Stimulated activated CD4-positive, alpha-beta T cell treated with anti-CD3 and anti-CD28 coated beads, TNF-alpha, amount 100 ng/mL, for 1 hour (primary cell): ENCODE measurements at places on chromosomes 5 and 9.

DNA sequence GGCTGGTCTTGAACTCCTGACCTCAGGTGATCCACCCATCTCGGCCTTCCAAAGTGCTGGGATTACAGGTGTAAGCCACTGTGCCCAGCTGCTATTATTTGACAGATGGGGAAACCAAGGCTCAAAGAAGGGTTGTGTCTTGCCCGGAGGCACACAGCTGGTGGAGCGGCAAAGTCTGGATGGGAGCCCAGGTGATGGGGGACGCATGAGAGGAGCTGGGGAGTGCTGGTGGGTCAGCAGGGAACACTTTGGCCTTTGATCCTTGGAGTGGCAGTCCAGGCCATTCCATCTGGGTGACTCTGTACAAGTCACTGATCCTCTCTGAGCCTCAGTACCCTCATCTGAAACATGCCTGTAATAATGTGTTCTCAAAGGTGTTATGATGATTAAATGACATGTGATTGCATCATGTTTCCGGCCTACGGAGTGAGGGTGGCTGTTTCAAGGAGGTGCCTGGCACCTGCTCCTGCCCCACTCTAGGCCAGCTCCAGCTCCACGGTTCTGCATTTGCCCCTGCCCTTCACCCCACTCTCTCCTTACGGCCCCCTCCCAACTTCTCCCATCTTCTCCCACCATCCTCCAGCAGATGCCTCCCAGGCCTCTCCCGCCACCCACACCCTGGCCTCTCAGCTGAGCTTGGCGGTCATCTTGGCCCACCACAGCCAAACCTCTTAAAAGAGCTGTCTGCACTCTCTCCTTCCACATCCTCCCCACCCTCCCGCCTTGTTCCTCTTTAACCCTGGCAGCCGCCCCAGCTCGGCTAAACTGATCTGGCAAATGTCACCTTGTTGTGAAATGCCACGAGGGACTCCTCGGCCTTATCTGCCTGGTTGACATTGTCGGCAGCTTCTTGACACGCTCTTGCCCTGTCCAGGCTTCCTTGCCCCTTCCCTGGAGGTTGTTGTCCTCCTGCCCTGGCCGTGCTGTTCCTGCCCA, 5.5 kb upstream of the DBN1 start:
- no peak for DNase-seq

- no peak for DNase-seq
These were observed 1.0 kb upstream of the MEF2C start for GRCh38 chr5:88883836-88884607.

- no peak for DNase-seq
These were observed 162.1 kb upstream of the TSLP start for GRCh38 chr5:110909415-110909814.

- DNase-seq = no peak
These were observed 515.6 kb upstream of the ST8SIA4 start for GRCh38 chr5:101418713-101419118.

DNA sequence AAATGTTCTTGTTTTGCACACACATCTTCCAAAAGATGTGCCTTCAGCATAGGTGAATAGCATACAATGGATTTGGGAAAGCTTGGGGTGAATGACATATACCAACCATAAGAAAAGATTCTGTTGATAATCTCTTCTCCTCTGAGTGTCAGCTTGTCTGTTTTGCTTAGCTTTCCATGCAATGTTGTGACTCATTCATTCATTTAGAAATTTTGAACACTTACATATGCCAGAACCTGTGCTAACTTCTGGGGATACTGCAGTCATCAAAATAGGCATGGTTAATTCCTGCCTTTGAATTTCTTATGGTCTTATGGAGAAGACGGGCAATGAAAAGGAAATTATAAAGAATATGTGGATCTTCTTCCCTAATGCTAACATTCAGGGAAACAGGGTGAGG, 14.1 kb downstream of the ADRB2 start:
- DNase-seq = no peak

- DNase-seq = no peak
These were observed 15.6 kb upstream of the IRF1 start for GRCh38 chr5:132506094-132506692.

GRCh38 chr9:126607731-126608130, 6.0 kb upstream of the LMX1B start:
- DNase-seq = no peak

GRCh38 chr9:134040176-134040565, 14.9 kb downstream of the BRD3OS start:
- no peak for DNase-seq

- DNase-seq = no peak
These were observed 186.4 kb upstream of the MRPS30 start for GRCh38 chr5:44622331-44622730.

DNA sequence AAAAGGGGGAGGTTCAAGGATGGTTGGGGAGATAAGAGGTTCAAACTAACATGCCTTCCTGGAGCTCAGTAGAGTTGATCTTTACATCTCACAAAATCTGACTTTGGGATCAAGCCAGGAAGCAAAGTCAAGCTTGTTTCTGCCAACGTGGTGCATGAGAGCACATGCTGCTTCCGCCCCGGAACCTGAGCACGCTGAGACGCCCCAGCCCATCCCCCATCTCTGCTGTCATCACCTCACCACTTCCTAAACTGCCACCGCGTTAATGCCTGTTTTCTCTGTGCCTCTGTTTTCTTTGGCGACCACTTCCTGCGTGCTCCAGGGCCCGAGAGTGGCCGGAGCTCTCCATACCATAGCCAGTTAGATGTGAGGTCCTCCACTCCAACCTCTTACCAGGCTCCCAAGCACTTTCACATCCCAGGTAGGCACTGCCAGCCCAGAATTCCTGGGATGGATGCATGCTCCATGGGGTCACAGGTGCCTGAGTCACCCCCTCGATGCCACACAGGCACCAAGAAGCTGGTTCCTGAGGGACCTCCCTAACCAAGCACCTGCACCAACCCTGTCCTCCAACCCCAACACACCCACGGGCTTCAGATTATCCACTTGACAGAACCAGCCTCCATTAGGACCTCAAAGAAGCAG, 31.2 kb upstream of the AFAP1L1 start:
- peak; percentile 67 for DNase-seq

- no peak for DNase-seq
These were observed 10.2 kb downstream of the PRRX2 start for GRCh38 chr9:129675620-129676019.

DNA sequence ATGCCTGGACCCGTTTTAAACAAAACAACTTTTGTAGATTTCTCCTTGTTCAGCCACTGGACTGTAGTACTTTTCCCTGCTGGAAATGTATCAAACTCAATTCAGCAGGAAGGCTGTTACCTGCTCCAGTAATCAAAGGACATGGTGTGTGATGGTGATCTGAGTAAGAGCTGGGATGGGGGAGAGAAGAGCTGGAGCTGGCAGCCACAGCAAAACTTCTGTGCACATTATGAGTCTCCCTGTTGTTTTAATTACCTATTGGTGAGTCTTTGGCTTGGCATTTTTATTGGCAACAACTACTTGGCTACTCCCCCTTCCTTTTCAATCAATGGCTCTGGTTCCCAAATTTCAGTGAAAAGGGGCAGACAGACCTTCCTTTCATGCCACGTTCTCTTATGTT, 9.7 kb downstream of the NREP start:
- no peak for DNase-seq

GRCh38 chr9:109192732-109193361, 25.8 kb upstream of the FRRS1L start:
- no peak for DNase-seq

DNA sequence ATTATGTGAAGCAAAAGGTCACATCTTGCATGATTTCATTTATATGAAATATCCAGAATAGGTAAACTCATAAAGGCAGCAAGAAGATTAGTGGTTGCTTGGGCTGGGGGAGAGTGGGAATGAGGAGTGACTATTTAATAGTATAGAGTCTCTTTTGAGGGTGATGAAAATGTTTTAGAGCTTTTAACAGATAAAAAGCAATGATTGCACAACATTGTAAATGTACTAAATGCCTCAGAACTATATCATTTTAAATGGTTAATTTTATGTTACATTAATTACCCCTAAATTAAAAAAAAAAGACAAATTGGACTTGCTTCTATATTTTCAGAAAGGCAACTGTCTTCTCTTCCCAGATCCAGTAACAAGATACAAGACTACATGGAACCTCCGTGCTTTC, 21.9 kb upstream of the TTC39B start:
- no peak for DNase-seq

DNA sequence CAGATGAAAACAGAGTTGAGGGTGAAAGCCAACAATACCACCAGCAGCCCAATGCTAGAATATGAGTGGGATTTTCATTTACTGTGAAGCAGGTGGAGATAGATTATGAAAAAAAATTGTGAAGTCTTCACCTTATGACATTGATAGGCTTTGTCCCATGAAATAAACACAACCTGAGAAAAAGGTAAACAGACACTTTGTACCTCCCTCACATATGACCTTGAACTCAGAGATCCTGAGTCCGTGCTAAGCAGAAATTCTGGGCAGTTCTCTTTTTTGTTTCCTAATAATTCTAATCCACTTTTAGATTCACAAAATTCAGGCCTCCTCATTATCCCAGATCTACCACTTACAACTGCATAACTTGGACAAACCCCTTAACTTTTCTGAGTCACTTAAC, 127.3 kb upstream of the RORB start:
- no peak for DNase-seq

DNA sequence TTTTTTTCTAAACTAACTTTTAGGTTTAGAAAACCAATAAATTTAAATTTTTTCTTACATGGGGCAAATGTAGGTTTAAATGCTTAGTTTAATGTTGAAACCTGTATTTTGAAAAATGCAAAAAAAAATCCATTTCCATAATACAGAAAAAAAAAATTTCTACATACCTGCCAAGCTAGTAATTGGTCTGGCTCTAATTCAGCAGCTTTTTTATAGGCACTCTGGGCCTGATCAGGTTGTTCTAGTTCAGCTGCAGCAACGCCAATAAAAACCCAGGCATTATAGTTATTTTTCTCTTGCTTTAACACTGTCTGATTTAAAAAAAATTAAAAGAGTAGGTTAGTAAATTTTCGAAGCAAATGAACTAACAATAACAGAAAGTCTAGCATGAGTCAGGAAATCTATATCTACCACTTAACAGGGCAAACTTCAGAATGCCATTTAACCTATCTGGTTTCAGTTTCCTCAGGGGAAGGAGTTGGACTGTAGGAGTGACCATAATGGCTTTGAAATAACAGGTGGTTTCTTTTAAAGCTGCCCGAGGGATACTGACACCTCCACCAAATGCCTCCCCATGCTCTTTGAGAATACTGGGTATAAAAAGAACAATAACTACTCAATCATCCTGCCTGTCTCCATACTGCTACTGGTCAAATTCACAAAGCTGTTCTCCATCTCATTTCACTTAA, 11.6 kb downstream of the SKIC3 start:
- DNase-seq = no peak

DNA sequence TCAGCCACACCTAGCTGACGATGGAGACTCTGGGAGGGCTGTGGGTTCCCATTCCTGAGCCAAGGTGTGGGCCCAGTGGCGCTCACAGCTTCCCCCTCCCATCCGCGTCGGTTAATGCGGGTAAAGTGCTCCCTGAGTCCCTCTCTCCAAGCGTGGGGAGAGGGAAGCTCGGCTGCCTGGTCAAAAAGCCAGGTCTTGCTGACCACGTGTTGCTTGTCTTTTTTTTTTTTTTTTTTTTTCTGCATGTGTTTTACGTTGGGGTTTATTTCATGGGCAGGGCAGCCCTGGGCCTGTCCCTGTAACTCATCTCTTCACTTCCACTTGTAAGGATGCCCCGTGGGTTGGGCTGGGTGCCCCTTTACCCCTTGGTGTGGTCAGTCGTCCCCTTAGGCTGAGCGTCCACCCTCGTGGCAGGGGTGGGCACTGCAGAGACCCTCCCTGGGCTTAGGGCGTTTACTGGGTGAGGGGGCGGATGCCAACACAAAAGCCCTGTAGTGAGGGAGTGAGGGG, 11.9 kb downstream of the NKD2 start:
- no peak for DNase-seq
